ENCODE measurements at places on chromosomes 5 and 9.
A peak's percentile ranks its signal among the peaks of the same experiment; 100 is the strongest.

GRCh38 chr9:114938687-114939575 lies 8.5 kb upstream of the TNFSF8 start:
- DNase-seq: no peak

DNA sequence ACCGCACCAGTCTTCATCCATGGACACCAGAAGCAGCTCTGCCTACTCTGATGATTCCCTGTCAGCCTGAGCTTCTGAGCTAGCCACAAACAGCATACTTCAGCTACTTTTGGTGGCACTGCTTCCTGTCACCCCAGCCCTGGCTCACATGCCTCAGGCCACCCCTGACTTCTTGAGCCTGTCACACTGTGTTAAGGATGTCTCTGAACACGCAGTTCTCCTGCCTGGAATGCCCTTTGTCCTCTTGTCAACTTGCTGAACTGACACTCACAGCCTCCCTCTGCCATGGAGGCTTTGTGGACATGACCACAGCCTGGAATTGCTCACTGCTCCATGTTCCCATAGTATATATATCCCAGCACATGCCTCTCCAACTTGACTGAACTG lies 7.2 kb downstream of the MACROH2A1 start:
- DNase-seq: no peak

- DNase-seq: peak; percentile 55
These were observed 62.5 kb downstream of the NFIB start for GRCh38 chr9:14251154-14252071.

GRCh38 chr5:158382473-158382872 lies 523.5 kb upstream of the CLINT1 start:
- DNase-seq: no peak

DNA sequence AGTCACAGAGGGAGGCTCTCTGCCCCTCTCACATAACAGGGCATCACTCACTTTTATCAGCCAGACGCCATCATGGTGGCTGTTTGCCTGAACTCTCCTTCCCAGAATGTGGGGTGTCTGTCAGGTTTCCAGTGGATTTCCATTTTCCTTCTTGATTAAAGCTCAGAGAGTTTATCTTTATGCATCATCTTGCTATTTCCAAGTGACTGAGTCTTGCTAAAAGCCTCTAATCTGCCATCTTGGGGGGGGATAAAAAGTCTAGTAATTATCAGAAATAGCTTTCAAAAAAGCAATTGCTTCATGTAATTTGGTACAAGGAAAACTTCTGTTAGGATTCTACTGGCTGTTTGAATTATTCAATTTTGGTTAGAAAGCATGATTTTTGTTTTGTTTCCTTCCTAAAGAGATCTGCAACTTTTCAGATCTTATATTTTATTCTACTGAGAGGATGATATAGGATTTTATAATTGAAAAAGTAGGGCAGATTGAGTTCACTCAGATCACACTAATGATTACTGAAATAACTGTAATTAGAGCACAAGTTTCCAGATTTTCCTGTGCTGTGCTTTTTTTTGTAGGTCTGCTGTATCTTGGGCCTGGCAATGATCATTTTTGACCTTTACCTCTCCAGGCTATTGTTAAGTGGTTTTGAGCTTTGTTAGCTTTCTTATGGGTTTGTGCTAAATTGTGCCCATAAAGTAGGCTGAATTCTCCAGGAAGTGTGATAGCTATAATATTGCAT lies 661.5 kb downstream of the TLE4 start:
- no peak for DNase-seq

DNA sequence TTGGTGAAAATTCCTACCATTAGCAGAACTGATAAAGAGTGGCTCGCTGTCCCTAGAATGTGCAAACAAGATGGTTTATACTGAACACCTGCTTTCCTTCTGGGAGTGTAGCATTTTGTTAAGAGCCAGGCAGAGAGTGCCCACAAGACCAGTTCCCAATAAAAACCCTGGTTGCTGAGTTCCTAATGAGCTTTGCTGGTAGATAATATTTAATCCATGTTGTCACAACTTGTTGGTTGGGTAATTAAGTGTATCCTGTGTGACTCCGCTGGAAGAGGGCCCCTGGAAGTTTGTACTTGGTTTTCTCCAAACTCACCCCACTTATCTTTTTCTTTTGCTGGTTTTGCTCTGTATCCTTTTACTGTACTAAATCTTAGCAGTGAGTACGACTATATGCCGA lies 39.5 kb upstream of the GOLGA1 start:
- DNase-seq: no peak

DNA sequence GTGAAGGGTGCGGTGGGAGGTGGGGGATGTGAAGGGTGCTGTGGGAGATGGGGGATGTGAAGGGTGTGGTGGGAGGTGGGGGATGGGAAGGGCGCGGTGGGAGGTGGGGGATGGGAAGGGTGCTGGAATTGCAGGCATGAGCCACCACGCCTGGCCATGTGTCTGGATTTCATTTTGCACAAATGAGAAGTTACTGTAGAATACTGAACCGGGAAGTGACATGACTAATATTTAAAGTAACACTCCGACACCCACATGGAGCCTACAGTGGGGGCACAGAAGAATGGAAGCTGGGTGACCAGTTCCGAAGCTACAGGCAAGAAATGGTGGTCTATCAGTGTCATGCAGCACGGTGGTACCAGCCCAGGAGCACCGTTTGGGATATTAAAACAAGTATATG lies 69.9 kb upstream of the SPTLC1 start:
- no peak for DNase-seq

DNA sequence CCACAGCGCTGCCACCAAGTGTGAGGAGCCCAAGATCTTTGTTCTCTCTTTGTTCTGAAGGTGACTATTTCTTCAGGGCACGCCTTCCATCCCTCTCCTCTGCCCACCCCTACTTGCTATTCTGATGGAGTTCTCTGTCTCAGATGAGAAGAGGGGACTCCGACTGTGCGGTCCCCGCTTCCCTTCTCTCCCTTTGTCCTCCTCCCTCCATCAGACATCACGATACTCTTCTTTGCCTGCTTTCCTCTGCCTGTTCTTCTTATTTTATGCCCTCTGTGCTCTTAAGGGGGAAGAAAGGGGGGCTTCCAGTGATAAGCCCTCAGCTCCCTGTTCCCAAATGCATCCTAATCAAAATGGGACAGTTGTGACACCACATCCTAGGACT lies 307.8 kb downstream of the RAB3C start:
- DNase-seq: no peak

DNA sequence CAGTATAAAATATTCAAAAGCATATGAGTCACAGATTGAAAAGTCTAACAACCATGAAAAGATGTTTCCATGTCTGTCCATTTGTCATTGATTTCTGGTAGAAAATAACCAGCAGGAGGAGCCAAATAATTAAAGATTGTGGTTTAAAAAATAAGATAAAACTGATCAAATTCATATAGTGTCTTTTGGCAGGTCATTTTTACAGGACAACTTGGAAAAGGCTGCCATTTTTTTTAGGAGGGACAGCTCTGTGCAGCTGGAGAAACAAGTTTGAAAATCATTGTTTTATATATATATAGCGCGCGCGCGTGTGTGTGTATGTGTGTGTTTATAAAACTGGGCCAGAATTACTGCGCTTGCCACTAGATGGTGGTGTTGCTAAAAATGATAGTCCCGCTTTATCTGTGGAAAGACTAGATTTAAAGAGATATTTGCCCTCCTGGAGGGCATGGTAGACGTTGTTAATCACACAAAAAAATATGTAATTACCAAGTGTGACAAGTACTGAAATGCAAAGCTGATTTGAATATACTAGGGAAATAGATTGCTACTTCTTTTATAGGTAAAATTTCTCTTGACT lies 1.3 kb upstream of the TRMO start:
- peak; percentile 55 for DNase-seq

GRCh38 chr9:5357431-5358105 lies 17.9 kb upstream of the RLN1 start:
- no peak for DNase-seq

DNA sequence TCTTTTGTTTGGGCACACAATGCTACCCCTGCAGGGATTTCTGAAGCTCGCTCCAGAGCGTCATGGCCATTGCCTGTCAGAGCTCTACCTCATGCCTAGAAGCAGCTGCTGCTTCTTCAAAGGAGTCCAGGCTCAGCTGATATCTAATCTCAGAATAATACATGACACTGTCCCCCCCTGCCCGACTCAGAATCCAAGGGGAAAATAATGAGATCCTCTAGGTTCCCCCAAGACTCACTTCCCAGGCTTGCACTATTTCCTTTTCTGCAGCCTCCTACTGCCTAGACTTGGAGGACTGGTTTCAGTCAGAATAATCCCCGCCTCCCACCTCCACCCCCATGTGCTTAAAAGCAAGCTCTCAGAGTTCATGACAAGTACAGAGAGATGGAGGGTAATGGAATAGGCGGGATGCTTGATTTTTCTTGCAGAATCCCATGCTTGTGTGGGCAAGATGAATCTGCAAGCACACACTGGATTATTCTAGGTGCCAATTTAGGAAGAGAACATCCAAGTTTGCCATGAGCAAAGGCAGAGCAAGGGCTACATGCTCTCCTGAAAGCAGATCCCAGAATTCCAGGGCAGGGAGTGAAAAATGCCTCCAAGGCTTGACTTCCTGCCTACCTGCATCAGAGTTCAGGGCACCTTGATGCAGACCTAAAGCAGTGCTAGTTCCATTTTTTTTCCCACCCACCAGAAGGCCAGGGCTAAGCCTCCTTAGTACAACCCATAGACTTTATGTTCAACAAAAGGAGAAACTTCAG lies 97.4 kb upstream of the IFNK start:
- no peak for DNase-seq

- no peak for DNase-seq
These were observed 90.9 kb upstream of the PPP1R2B start for GRCh38 chr5:156759156-156759555.

GRCh38 chr9:94030318-94031179 lies 53.7 kb upstream of the PTPDC1 start:
- peak; percentile 94 for DNase-seq

DNA sequence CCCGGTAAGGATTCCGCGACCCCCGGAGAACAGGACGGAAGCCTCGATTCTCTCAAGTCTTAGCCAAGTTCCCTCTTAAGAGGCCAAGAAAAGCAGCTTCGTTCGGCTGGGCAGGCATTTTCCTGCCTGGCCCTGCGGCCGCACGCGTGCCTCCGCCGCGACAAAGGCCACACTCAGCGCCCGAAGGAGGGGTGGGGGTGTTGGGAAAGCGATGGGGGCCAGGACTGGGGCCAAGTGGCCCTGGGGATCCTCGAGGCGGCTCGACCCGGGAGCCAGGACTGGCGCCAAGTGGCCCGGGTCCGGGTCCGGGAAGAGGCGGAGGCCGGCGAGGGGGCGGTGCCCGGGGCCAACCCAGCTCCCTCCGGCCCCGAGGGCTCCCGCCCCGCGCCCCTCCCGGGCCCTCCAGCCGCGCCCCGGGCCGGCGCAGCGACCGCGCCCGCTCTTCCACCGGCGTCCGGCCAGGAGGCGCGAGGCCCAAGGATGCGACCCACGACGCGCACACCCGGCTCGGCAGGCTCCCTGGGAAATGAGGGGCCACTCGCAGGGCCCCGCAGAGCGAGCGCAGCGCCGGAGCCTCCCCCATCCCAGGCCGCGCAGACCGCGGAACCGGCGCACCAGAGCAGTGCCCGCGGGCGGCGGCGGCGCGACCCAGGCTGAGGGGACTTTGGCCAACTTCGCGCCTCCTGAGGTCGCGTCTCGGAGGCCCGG lies 756 bp downstream of the VAV2 start:
- peak; percentile 63 for DNase-seq

GRCh38 chr5:909086-909485 lies 16.4 kb downstream of the TRIP13 start:
- DNase-seq: no peak

DNA sequence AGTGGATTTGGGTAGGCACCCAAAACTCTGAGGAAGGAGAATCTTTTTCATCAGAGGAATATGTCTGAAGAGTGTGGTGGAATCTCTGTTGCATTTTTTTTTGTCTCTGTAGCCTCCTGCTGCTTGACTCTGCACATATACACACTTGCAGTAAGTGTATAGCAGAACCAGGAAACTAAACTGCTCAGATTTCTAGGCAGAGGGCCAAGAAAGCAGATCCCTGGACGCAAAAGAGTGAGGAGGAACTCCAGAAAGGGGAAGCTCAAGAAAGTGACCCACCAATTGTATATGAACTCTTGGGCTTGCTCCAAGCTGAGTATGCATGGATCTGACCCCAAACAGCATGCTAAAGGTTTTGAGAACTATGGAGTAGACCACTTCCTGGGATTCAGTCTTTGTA lies 181.8 kb downstream of the GADD45G start:
- DNase-seq: no peak

GRCh38 chr5:29001666-29002065 lies 1963.3 kb upstream of the CDH9 start:
- DNase-seq: no peak

DNA sequence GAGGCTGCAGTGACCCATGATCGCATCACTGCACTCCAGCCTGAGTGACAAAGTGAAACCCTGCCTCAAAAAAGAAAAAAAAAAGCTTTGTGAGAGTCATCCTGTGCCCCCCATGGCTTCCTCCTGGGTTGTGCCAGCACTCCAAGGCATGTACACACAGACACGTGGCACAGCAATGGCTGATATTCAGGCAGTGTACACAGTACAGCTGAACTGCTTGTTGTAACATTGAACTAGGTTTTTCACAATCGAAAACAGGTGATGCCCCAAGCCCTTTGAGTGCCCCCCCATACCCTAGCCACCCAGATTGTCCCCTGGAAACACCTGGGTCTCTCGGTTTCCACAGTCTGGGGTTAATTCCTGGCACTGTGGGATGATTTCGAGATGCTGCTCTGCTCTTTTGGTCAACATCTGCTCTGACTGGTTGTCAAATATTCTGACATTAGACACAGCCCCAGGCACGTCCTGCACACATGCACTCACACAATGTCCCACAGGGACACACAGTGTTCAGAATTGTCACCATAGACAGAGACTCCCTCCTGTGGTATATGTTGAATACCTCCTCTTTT lies 9.2 kb downstream of the SPINK4 start:
- no peak for DNase-seq

- DNase-seq: peak; percentile 81
These were observed 2.0 kb downstream of the MYO10 start for GRCh38 chr5:16934123-16934522.

DNA sequence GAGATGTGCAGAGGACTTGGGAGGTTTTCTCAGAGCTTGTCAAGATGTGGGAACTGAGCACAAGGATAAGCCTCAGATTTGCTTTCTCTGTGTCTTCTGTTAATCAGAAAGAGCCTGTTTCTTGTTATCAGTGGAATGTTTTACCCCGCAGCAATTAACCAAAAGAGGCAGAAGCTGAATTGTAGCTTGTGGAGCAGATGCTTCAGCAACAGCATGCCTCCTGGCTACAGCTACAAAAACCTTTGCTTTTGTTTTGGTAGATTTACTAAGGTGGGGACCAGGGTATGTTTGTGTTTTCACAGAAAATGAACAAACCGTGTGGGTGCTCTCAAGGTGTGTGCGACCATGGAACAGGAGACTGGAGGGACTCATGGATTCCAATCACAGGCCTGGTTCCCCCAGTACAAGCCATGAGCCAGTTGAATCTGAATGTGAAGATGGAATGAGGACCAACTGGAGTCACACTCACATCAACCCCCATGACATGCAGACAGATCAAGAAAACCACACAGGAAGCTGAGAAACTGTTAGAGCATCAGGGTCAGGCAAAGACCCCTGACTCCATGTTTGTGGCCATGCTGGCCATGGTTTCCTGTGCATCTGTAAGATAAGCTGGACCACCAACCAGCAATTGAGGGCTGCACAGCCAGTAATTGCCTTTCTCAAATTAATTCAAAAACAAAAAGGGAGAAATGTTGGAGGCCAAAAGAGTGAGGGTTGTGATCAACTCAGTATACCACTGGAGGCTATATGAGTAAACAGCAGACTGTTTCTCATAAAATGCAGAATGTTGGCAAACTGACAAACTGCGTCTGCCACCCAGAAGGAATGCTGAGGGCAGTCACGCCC lies 6.9 kb downstream of the UGT3A2 start:
- no peak for DNase-seq

GRCh38 chr9:133331641-133332380 lies 4.2 kb downstream of the SURF6 start:
- DNase-seq: no peak
